Heart left ventricle (tissue), 16 donors: ENCODE measurements at places on chromosomes 4 and X. TPM values are rescaled to one million over a fixed set of nuclear protein-coding genes. Genes with fewer than 3 reads are reported as not detected.

Gene ATRX
- 83.8 TPM for total RNA-seq

GRCh38 chr4:168633064-168633463, 136.2 kb downstream of the PALLD start:
- DNase-seq: no peak
- no peaks in the 10 kb centered on the region for H3K36me3 ChIP-seq
- no peaks in the 10 kb centered on the region for H3K27me3 ChIP-seq
- H3K27ac ChIP-seq: peak overlapping the region; percentile 66

DNA sequence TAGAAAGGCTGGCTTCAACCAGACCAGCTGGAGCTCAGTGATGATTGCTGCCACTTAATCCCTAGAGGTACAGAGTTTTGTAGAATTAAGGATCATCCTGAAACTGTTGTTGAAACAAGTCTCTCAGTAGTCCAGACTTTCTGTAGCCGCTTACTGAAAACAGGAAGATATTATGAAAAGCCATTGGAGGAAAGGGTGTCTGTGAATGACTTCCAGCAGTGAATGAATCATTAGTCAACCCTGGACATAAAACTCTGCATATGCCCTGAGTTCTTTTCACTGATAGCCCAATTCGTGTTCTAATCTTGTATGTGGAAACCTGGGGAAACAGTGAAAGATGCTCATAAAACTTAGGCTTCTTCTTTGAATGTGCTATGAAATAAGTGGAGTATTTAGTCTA, 14.8 kb downstream of the HOPX start:
- DNase-seq: no peak
- no peak overlapping the region for H3K4me3 ChIP-seq
- no peak overlapping the region for H3K27ac ChIP-seq
- no peaks in the 10 kb centered on the region for H3K4me1 ChIP-seq
- no peaks in the 10 kb centered on the region for H3K27me3 ChIP-seq

Gene NHSL2
- total RNA-seq: 5.8 TPM

- no peak overlapping the region for H3K27ac ChIP-seq
- H3K27me3 ChIP-seq: peaks cover 5% of the 10 kb centered on the region
- no peaks in the 10 kb centered on the region for H3K4me1 ChIP-seq
- H3K36me3 ChIP-seq: no peaks in the 10 kb centered on the region
Observed at GRCh38 chrX:15882704-15883539, 28.3 kb upstream of the AP1S2 start.

DNA sequence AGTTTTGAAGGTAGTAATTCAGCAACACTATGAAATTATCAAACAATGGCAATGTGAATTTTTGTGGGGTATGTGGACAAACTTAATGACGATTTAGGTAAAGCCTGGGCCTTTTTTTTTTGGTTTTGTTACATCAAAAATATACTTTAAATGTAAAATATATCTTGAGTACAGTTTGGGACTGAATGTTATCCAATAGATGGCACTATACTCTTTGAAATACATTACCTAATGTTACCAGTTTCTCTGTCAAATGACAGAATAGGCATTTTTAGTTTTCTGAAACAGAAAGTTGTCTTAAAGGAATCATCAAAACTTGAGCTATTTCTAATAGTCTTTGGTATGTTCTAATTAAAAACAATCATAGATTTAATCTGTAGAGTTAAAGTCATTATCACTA, 1651.9 kb downstream of the C4orf33 start:
- no peaks in the 10 kb centered on the region for H3K4me1 ChIP-seq
- H3K27me3 ChIP-seq: no peaks in the 10 kb centered on the region
- no peak overlapping the region for H3K4me3 ChIP-seq
- no peak for DNase-seq

- H3K36me3 ChIP-seq: no peaks in the 10 kb centered on the region
- no peaks in the 10 kb centered on the region for H3K4me1 ChIP-seq
Observed at GRCh38 chr4:23747281-23747735, 142.5 kb downstream of the PPARGC1A start.

DNA sequence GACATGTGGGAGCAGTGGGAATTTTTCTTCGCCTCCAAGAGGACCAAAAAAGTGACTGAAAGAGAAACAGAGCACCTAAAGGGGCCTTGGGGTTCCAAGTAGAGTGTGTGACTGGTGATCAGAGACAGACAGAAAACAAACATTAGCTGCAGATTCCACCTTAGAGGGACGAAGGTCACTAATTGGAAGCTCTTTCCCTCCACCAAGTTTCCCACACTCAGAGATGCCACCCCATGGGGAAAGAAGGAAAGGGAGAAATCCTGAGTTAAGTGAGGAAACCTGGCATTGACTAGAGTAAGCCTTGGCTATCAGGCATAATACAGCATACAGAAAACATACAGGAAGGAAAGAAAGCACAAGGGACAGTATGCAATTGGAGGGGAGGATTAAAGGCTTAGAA, 90.9 kb downstream of the HNRNPD start:
- H3K36me3 ChIP-seq: no peaks in the 10 kb centered on the region
- DNase-seq: no peak
- H3K4me3 ChIP-seq: no peak overlapping the region
- H3K4me1 ChIP-seq: peaks cover 6% of the 10 kb centered on the region
- no peak overlapping the region for H3K27ac ChIP-seq
- H3K27me3 ChIP-seq: no peaks in the 10 kb centered on the region

DNA sequence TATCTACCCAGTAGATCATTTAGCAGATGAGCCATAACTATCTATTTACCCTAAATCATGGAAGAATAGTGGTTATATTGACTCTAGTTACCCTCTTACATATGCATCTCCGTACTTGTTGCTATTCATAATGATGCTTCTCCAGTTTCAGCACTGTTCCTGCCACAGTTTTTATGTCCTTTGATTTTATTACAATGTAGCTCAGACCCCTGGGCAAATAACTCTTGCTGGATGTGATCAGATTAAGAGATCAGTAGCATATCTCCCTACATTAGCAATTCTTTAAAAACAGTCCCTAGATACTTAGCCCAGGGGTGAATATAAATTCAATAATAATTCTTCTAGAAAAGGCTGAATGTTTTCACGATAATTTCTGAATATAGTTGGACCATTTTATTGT, 696.5 kb downstream of the ADGRL3 start:
- no peaks in the 10 kb centered on the region for H3K36me3 ChIP-seq
- H3K27me3 ChIP-seq: no peaks in the 10 kb centered on the region
- no peaks in the 10 kb centered on the region for H3K4me1 ChIP-seq
- no peak overlapping the region for H3K4me3 ChIP-seq

- H3K36me3 ChIP-seq: peaks cover 13% of the 10 kb centered on the region
- no peak overlapping the region for H3K27ac ChIP-seq
Observed at GRCh38 chr4:112266823-112267222, 18.9 kb downstream of the TIFA start.

Gene SLC10A3
- total RNA-seq: 16.6 TPM

- no peak for DNase-seq
- no peaks in the 10 kb centered on the region for H3K27me3 ChIP-seq
- H3K36me3 ChIP-seq: no peaks in the 10 kb centered on the region
- H3K27ac ChIP-seq: no peak overlapping the region
Observed at GRCh38 chr4:10201381-10202223, 85.0 kb upstream of the WDR1 start.

Gene MAGEA12
- not detected for total RNA-seq

GRCh38 chr4:165325732-165326512, 1.5 kb upstream of the MSMO1 start:
- peak overlapping the region; percentile 83 for H3K4me3 ChIP-seq
- DNase-seq: no peak
- H3K4me1 ChIP-seq: no peaks in the 10 kb centered on the region
- no peak overlapping the region for H3K27ac ChIP-seq

GRCh38 chr4:168849030-168849675, 160.9 kb downstream of the CBR4 start:
- no peaks in the 10 kb centered on the region for H3K36me3 ChIP-seq
- H3K4me3 ChIP-seq: peak overlapping the region; percentile 26
- peaks cover 32% of the 10 kb centered on the region for H3K4me1 ChIP-seq
- no peaks in the 10 kb centered on the region for H3K27me3 ChIP-seq

Gene CPLX1
- 4.0 TPM for total RNA-seq

Gene MAD2L1
- 0.75 TPM for total RNA-seq

Gene PCDH19
- 0.45 TPM for total RNA-seq

GRCh38 chr4:74635074-74635473, 159.2 kb downstream of the BTC start:
- no peak overlapping the region for H3K27ac ChIP-seq
- no peak overlapping the region for H3K4me3 ChIP-seq
- H3K27me3 ChIP-seq: no peaks in the 10 kb centered on the region
- H3K4me1 ChIP-seq: no peaks in the 10 kb centered on the region

GRCh38 chr4:20124317-20125026, 127.2 kb upstream of the SLIT2 start:
- no peaks in the 10 kb centered on the region for H3K4me1 ChIP-seq
- no peak overlapping the region for H3K27ac ChIP-seq
- H3K4me3 ChIP-seq: no peak overlapping the region

DNA sequence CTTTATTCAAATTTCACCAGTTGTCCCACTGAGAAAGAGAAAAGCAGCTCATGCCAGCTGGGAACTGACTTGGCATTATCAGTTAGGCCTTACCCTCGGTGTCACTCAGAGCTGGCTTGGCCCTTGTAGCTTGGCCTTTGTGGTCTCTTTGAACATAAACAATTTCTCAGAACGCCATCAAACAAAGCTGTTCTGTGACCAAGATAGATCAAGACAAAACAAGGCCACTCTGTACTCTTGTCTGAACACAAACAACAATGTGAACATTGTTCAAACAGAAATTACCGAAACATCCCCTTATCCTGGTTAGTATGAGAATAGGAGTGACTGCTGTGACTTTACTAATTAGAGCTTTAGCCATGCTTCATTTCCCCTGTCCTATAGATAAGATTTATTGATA, 57.2 kb downstream of the DIPK2B start:
- no peak overlapping the region for H3K27ac ChIP-seq
- H3K27me3 ChIP-seq: no peaks in the 10 kb centered on the region
- DNase-seq: no peak
- no peak overlapping the region for H3K4me3 ChIP-seq
- no peaks in the 10 kb centered on the region for H3K4me1 ChIP-seq
- H3K36me3 ChIP-seq: no peaks in the 10 kb centered on the region

DNA sequence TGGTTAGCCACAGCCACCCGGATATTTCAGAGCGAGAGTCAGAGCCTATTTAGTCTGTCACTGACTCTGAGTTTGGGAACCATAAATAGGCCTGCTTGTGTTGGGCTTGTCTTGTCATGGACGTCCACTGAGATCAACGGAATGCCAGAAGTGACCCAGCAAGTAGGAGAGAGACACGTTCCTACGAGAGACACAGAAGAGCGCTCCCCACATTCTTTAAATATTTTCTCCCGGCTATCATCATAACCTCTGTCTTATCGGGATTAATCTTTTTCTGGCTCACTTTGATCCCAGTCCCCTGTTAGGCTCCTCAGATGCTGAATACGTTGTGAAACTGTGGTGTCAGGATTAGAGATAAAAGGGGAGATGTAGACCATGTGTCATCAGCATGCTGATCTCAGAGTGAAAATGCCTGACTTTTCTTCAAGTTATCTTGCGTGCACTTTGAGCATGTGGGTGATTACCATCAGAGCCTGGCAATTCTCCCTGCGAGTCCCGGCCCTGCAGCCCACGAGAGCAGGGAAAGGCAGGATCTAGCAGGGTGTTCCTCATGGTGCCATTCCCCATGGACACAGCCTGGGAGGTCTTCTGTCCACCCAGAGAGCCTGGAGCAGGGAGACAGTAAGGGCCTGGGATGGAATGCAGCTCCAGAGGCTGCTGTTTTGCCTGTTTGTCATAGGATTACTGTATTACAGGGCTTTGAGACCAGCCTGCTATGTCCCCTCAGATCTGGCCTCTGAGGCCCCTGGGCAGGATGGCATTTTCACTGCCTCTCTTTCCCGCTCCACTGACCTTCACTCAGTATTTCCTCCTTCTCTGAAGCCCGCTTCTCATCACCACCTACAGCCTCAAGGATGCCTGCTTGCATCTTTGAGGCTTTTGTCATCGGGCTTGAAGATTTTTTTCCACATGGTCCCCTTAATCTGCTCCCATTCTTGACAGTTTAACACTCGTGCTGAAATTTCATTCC, 2.8 kb upstream of the TENM3 start:
- H3K27me3 ChIP-seq: no peaks in the 10 kb centered on the region
- no peaks in the 10 kb centered on the region for H3K36me3 ChIP-seq
- H3K4me1 ChIP-seq: no peaks in the 10 kb centered on the region
- H3K27ac ChIP-seq: no peak overlapping the region
- DNase-seq: no peak
- H3K4me3 ChIP-seq: no peak overlapping the region

- no peaks in the 10 kb centered on the region for H3K36me3 ChIP-seq
- no peak overlapping the region for H3K4me3 ChIP-seq
- no peak for DNase-seq
- peaks cover 4% of the 10 kb centered on the region for H3K27me3 ChIP-seq
- H3K4me1 ChIP-seq: no peaks in the 10 kb centered on the region
Observed at GRCh38 chrX:55111578-55112254, 22.9 kb downstream of the PAGE2 start.

GRCh38 chr4:1515763-1516162, 109.5 kb upstream of the NKX1-1 start:
- no peak overlapping the region for H3K27ac ChIP-seq
- H3K4me3 ChIP-seq: no peak overlapping the region
- H3K4me1 ChIP-seq: no peaks in the 10 kb centered on the region
- peaks cover 60% of the 10 kb centered on the region for H3K27me3 ChIP-seq
- no peaks in the 10 kb centered on the region for H3K36me3 ChIP-seq

Gene DTHD1
- 0.14 TPM for total RNA-seq

DNA sequence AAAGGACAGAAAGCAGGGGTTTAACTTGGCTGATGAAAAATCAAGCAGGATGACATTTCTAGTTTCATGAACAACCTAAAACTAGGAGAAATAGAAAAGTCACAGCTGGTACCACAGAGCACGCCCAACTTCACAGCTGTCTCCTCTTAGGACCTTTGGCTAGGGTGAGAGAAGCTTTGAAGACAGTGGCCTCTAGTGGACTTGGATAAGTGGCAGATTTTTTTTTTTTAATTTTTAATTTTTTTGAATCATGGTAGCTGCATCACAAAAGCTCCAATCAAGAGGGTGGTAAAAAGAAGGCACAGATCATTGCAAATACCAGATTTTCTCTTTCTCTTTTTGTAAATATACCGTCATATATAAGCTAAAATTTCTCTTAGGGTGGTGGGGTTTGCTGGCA, 20.2 kb upstream of the MAP3K15 start:
- no peaks in the 10 kb centered on the region for H3K4me1 ChIP-seq
- peaks cover 5% of the 10 kb centered on the region for H3K27me3 ChIP-seq
- H3K4me3 ChIP-seq: no peak overlapping the region
- no peaks in the 10 kb centered on the region for H3K36me3 ChIP-seq
- DNase-seq: no peak

DNA sequence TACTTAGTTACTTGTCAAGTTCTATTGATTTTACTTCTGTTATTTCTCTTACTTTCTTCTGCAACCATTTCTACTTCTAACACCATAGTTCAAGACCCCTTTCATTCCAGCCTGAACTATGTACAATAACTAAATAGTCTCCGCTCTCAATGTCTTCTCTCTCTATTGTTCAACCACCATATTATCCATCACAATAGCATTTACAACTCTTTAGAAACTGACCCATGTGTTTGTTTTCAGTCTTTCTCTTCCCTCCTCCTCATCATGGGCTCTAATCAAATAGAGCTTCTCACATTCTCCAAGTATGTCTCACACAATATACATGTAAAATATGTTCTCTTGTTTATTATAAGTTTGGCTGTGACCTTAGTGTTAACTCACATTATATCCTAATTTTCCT, 143.6 kb downstream of the ZAR1 start:
- no peak for DNase-seq
- no peaks in the 10 kb centered on the region for H3K27me3 ChIP-seq
- H3K4me1 ChIP-seq: no peaks in the 10 kb centered on the region
- no peak overlapping the region for H3K4me3 ChIP-seq

- H3K27me3 ChIP-seq: no peaks in the 10 kb centered on the region
- no peaks in the 10 kb centered on the region for H3K4me1 ChIP-seq
- no peak overlapping the region for H3K27ac ChIP-seq
- no peaks in the 10 kb centered on the region for H3K36me3 ChIP-seq
- DNase-seq: no peak
- H3K4me3 ChIP-seq: no peak overlapping the region
Observed at GRCh38 chr4:90078440-90078839, 48.8 kb upstream of the CCSER1 start.
